ENCODE measurements at places on chromosomes 1 and 21.
A peak's percentile ranks its signal among the peaks of the same experiment; 100 is the strongest.

DNA sequence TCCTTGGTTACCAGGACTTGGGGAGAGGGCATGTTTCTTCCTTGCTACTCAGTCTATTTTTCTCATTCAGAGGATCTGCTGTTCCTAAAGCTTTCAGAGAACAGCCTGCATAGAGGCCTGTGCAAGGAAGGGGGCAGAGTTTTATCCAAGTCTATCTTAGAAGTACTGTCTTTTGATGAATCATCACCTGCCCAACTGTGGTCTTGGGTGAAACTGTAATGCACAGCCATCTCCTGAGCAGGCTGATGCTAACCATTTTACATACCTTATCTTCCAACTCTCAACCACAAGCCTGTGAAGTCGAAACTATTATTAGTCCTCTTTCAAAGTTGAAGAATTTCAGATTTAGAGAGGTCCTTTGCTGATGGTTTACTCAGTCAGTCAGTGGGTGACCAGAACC lies 368.0 kb downstream of the HHAT start:
- DNase-seq = no peak

- no peak for DNase-seq
Observed at GRCh38 chr1:64388336-64388735, 81.6 kb upstream of the CACHD1 start.

GRCh38 chr1:9717193-9718005 lies 65.9 kb downstream of the PIK3CD start:
- no peak for DNase-seq

DNA sequence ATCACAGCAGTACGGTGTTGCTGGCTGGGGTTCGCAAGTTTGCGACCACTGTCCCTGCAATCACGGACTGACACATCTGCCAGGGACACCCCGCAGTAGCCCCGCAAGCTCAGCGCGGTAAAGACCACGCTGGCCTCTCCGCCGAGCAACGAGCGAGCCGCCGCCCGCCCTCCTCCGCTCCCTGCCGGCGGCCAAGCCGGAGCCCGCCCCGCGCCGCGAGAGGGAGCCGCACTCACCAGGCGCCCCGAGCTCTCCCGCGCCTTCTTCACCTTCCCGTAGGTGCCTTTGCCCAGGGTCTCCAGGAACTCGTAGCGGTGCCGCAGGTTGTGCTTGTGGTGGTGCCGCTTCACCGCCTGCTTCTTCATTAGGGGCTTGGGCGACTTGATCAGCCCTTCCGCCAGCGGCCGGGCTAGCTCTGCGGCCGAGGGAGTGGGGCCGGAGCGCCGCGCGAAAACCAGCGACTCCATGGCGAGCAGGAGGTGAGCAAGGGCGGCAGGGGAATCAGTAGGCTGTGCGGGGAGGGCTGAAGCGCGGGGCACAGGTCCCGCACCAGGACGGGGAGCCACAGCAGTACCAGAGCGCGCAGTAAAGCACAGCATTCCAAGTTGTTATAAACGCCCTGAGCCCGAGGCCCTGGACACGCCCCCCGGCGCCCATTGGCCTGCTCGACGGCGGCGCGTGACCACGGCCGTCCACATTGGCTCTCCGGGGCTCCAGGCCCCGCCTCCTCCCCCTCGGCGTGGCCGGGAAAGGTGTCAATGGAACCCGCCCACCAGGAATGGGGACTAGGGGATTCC lies at the start of gene NUAK2:
Gene NUAK2, minus strand, starts transcription at position 584 of the 797 bp plus-strand sequence. Its CDS starts 117 bp downstream, at position 467.
- DNase-seq = peak; percentile 91

DNA sequence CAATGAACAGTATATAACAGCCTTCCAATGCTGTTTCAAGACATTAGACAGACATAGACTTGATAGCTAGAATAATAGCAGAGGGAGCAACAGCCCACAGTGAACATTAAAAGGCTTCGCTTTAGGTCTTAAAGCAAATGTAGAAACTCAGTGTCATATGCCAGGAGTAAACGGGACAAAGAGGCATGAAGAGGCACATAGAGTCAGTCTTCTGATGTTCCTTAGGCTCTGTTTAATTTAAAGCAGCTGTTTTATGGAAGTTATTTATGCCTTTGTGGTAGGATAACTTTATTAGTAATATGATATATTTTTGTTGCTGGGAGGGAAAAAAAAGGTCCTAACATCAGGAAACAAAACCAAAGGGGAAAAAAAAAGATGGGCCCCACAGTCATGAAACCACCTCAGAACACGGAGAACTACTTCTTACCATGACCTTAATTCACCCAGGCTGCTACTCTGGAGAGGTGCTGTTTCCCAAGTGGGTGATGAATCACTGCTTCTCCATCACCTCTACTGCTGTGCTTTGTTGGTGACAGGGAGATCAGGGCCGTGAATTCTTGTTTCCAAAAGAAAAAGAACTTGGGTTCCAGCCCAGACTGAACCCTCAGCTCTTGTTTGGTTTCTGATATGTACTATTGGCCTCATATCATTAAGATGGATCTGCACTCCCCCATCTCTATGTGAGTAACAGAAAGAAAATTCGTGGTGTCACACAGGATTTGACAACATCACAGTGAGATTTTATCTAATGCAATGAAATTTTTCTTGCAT lies 616.9 kb downstream of the KIF26B start:
- DNase-seq = no peak
